ENCODE measurements at places on chromosomes 1 and 21.

GRCh38 chr1:82034812-82035211 is 234.1 kb downstream of the ADGRL2 start:
- DNase-seq = no peak

GRCh38 chr1:21818656-21819055 is 6.6 kb downstream of the LDLRAD2 start:
- DNase-seq = no peak

DNA sequence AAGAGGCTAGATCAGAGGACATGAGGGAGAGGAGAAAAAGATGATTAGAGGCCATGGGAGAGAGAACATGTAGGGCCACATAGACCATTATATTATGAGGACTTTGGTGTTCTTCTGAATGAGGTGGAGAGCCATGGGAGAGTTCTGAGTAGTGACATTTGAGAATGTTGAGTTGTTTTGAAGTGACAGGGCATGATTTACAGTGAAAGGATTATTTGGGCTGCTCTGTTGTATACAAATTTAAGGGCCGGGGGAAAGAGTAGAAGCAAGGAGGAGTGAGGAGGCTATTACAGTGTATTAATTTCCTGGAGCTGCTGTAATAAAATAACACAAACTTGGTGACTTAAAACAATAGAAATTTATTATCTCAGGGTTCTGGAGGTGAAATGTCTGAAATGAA is 102.5 kb upstream of the RGS4 start:
- no peak for DNase-seq

DNA sequence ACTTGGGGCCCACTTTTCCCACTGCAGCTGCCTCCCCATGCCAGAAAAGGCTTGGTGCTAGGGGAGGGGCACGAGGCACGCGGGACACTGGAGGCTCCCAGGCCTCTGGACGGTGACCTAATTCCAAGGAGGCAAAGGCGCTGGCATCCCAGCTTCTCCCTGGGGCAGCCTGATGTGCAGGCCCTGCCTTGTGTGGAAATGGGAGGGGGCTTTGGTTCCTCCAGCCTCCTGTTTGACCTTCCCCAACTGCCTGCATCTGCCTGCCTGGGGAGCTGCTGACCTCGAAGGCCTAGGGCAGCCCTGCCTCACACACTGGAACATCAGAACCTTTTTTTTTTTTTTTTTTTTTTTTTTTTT is 39.9 kb downstream of the KIAA1614 start:
- DNase-seq = no peak
